Stimulated activated CD4-positive, alpha-beta T cell treated with anti-CD3 and anti-CD28 coated beads, Interleukin-1b, Interleukin-23, amount 100 ng/mL, for 1 hour (primary cell): ENCODE measurements at places on chromosomes 3 and 15.

DNA sequence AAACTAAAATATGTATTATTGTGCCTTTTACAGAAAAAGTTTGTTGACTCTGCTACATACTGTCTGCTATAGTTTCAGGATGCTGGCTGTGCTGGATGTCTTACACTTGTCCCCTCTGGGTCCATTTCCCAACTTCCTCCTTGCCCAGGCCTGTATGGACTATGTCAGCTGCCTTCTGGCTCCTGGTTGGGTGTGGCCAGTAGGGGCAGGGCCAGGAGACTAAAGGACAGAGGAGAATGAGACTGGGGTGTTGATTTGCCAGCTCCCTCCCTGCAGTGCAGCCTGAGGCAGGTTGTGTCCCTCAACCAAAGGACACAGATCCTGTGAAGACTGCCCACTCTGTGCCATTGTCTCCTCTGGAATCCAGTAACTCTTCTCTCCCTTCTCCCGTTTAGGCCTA lies 90.6 kb upstream of the UBE2E2 start:
- DNase-seq, result no peak

DNA sequence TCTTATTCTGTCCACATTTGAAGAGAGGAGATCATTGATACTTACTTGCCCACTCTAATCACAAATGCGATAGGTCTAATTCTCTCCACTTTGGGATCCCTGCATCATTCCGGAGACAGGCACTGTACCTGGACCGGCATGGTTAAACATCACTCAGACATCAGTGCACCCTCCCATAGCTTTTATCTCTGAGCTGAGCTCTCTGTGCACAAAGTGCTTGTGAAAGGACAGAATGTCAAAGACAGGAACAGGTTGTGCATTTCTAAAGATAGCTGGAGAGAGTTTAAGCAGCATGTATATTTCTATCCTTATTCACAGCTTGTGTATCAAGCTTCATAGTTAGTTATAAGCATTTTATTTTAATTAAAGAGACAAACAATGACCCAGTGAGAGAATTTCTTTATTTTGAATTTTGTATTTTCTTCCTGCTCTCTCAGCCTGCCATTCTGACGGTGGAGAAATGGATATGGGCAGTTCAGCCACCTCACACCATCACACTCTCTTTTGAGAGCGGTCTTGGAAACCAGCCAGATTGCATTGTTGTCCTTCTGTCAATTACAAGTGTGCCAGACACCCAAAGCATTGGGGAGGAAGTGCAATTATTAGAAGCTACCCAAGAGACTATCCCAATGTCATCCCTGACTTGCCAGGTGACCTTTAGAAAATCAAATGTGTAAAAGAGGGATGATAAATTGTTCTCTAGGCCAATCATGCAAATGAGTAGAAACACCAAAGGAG lies 65.2 kb upstream of the CHL1 start:
- no peak for DNase-seq

DNA sequence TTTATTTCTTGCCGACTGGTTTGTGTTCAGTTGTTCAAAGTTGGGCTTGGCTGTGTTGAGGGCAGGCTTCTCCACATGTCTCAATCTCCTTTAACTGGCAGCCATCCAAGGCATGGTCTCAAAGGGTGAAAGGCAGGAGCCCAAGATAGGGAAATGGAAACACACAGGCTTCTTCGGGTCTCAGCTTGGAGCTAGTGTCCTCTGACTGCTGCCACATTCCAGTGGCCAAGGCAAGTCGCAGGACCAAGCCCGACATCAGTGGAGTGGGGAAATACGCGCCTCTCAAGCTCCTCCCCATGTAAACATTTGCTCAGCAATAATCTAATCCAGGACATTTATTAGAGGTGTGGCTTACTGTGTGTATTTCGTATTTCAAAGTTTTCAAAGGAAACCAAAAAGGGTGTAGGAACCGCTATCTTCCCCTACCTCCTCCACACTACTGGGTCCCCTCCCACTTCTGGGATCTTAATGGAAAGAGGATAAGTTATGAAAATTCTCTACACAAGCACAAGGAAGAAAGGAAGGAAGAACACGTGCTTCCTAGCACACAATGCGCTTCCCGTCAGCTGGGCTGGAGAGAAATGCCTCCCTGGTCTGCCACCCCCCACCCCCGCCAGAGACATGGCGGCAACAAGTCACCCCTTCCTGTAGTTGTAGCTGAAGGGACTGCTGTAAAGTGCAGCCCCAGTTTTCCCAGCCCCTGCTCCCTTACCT lies 181.7 kb downstream of the FAM43A start:
- DNase-seq, result no peak

DNA sequence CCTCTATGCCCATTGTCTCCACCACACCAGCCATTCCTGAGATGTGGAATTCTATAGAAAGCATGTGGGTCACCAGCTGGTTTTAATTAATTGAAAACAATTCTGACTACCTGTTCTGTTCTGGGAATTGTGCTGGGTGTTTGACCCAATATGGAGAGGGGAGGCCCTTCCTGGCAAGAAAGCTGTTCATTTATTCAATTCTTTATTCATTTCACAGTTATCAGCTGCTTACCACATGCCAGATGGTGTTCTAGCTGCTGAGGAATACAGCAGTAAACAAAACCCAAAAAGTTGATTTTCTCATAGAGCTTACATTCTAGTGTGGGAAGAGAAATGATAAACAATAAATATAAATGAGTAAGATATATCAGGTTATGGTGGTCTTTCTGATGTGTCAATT lies 296.1 kb upstream of the RASGRP1 start:
- DNase-seq, result no peak

DNA sequence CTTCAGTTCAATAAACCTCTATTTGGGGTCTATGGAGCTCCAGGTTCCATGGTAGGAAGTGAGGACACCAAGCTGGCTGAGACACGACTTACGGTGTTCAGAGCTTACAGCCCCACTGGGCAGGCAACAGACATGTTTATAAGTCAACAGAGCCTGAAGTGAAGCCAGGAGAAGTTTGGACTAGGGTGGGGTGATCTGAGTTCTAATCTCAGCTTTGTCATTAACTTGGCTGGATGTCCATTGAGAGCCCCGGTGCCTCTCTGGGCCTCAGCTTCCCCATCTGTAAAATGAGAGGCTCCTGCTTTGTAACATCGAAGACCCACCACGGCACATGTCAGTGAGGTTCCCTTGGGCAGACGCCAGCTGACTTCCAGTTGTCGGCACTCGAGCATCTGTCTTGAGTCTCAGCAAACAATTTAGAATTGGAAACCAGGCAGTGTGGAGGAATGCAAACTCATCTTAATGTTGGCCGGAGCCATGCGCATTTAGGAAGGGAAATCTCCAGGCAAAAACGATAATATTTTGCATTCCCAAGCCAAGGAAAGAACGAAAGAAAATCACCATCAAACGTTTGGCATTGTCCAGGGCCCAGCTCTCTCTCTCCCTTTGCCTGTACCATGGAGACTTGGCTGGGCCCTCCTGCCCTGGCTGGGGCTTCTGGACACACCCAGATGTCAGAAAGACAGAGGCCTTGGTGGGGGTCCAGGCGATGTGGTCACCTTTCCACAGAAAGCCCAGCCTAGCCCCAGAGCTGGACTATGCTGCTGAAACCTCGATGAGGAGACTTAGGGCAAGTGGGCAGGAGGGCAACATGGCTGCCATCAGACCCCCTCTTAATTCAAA lies 18.4 kb downstream of the ITGA11 start:
- no peak for DNase-seq

- no peak for DNase-seq
Measured at GRCh38 chr15:89429986-89430385, 66.4 kb downstream of the RHCG start.

GRCh38 chr3:176867681-176868663 lies 329.3 kb downstream of the TBL1XR1 start:
- no peak for DNase-seq

DNA sequence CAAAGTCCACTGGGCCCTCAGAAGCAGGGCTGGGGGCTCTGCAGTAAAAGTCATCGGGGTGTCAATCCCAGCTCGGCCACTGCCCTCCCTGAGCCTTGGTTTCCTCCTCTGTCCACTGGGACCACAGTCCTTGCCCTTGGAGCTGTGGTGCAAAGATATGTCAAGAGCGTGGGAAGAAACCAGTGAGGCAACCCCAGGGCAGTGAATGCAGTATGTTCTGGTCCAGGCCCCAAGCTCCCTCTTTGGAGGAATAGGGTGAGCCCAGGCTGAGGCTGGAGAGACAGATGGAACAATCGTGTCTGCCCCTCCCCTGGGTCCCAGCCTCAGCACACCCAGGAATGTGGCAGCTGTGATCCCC lies 779 bp downstream of the GRIP2 start:
- no peak for DNase-seq

DNA sequence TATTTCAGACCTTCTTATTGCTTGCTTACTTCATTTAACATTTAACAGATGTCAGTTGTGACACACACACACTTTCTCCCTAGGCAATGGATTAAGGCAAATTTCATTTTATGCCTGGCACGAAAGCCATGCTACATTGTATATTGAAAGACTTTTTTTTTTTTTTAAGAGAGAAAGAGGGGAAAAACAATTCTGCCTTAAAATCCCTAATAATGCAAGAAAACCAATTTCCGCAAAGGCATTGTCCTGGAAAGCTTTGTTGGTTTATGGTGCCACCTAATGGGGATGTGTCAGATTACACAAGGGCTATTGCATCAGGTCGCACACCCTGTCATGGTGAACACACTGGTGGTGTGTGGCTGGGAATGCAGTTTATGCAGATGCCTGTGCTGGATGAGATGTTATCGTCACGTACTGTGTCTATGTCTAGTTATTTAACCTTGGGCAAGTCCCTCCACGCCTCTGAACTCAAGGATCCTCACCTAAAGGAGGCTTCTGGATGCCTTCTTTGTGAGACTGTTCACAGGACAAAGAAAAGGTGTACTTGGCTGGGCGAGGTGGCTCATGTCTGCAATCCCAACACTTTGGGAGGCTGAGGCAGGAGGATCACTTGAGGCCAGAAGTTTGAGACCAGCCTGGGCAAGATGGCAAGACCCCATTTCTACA lies 37.3 kb upstream of the RFTN1 start:
- DNase-seq, result peak; percentile 23

DNA sequence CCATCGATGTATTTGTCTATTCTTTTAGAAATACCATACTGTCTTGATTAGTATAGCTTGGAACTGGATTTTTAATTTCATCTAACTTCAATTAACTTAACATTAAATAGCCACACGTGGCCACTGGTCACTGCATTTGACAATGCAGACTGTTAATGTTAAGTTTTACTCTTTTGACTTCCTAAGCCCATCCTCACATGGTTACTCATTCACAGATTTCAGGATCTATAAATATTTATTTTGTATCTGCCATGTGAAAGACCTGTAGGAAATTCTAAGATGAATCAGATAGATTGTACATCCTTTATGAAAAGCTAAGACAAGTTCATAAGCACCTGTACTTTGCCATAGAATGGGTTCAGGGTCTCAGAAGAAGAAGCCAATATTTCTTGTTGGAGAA lies 8.3 kb upstream of the RORA start:
- DNase-seq, result no peak

GRCh38 chr15:58479941-58480340 lies 48.1 kb downstream of the LIPC start:
- no peak for DNase-seq

DNA sequence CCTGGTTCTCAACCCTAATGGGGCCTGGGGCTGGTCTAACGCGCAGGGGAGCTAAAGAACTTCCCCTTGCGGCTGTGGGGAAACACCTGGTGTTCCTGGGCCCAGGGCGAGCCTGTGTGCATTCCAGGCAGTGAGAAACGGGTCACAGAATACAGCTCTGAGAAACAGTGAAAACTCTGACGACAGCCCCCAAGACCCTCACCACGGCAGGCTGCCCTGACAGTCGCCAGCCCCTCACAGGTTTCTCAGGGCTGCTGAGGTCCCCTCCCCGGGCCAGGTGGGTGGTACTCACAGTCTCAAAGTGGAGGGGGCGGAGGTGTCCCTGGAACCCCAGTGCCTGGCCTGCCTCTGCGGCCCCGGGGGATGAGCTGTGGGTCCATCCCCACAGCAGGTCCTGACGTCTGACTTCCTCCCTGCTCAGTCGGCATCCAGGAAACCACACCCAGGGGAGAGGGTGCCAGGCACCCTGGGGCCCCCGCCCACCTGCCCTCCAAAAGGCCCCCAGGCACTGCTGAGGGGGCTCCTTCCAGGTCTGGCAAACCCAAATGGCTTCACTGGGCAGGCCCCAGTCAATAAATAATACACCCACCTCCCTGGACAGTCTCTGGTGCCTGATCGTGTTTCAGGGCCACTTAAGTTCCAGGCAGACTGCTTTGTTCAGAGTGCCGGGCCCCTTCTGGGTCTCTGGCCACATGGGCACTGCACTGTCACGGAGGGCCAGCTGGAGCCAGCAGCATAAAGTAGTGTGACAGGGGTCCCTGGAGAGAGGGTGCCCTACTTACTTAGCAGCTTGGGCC lies 57.7 kb downstream of the IQSEC1 start:
- no peak for DNase-seq

GRCh38 chr15:38699633-38700230 lies 135.1 kb upstream of the RASGRP1 start:
- DNase-seq, result peak; percentile 28

DNA sequence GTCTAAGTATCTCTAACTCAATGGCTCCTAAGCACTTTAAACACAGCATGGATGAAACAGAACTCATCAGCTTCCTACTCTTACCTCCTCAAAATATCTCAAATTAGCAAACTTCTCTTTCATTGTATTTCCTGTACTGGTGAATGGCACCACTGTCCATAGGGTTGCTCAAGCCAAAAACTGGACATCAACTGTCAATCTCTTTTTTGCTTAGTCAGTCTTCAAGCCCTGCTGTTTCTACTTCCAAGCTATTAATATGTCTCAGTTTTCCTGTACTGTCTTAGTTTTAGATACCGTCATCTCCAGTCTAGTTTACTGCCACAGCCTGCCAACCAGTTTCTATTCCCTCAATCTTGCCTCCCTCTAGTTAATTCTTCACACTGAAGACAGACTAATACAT lies 48.3 kb upstream of the KPNA4 start:
- no peak for DNase-seq

- no peak for DNase-seq
Measured at GRCh38 chr3:107969994-107970819, 120.6 kb downstream of the CD47 start.

- DNase-seq, result no peak
Measured at GRCh38 chr3:114376516-114377185, 82.8 kb downstream of the TIGIT start.

DNA sequence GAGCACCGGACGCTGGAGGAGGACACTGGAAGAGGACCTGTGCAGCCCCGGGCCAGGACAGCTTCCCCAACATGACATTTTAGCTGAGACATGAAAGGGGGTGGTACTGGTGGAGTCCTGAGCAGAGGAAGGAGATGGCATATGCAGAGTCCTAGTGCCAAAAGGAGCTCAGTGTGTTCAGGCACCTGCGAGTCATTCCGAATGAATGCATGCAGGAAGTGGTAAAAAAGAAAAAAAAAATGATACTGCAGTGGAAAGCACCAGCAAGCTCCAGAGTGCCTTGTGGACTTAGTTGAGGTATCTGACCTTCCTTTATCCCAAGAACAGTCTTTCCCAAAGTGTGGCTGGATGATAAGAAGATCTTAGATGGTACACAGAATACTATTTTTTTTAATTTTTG lies 6.6 kb upstream of the ZNF148 start:
- DNase-seq, result no peak

- no peak for DNase-seq
Measured at GRCh38 chr3:120821426-120821825, 78.9 kb downstream of the GTF2E1 start.

- no peak for DNase-seq
Measured at GRCh38 chr15:90402223-90402622, 14.2 kb downstream of the IQGAP1 start.

GRCh38 chr3:111517801-111518200 lies 24.2 kb upstream of the CD96 start:
- no peak for DNase-seq
